ENCODE measurements at places on chromosomes 5 and 9. TPM values are rescaled to one million over a fixed set of nuclear protein-coding genes. Genes with fewer than 3 reads are reported as not detected.

The IFNA17 gene
- not detected for polyA plus RNA-seq

The FAM78A gene
- polyA plus RNA-seq, result 18.3 TPM

The QSOX2 gene
- polyA plus RNA-seq, result 2.1 TPM

The POLR3G gene
- 2.8 TPM for polyA plus RNA-seq
